ENCODE measurements at places on chromosomes 5 and 9. TPM values are rescaled to one million over a fixed set of nuclear protein-coding genes. Genes with fewer than 3 reads are reported as not detected.

The EXOSC2 gene
- polyA plus RNA-seq: 37.0 TPM

The PKD2L2 gene
- polyA plus RNA-seq: 0.25 TPM

The ATOX1 gene
- polyA plus RNA-seq: 110 TPM

The FGF1 gene
- 16.1 TPM for polyA plus RNA-seq

The NMUR2 gene
- not detected for polyA plus RNA-seq

The TRAF1 gene
- polyA plus RNA-seq: 6.0 TPM

The CTXN3 gene
- not detected for polyA plus RNA-seq

The CREBRF gene
- 23.4 TPM for polyA plus RNA-seq

The RABEPK gene
- polyA plus RNA-seq: 21.4 TPM

The TMC1 gene
- 0.99 TPM for polyA plus RNA-seq

The SPIN1 gene
- 197 TPM for polyA plus RNA-seq

The ZER1 gene
- polyA plus RNA-seq: 42.6 TPM

The LTC4S gene
- polyA plus RNA-seq: 2.1 TPM

DNA sequence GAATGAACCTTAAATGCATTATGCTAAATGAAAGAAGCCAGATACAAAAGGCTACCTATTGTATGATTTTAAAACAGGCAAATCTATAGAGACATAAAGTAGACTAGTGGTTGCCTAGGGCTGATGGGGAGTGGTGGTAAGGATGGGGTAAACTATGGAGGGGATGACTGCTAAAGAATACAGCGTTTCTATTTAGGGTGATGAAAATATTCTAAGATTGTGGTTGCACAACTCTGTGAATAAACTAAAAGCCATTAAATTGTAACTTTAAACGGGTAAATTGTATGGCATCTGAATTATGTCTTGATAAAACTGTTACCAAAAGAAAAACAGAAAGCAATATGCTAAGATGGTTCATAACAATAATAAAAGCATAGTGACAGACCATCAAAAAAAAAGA lies 21.4 kb downstream of the KLHL3 start:
- no peak for DNase-seq

- DNase-seq: no peak
Measured at GRCh38 chr5:74630453-74631066, 10.0 kb downstream of the ENC1 start.

- DNase-seq: no peak
Measured at GRCh38 chr5:157233515-157233914, 32.4 kb upstream of the CYFIP2 start.

DNA sequence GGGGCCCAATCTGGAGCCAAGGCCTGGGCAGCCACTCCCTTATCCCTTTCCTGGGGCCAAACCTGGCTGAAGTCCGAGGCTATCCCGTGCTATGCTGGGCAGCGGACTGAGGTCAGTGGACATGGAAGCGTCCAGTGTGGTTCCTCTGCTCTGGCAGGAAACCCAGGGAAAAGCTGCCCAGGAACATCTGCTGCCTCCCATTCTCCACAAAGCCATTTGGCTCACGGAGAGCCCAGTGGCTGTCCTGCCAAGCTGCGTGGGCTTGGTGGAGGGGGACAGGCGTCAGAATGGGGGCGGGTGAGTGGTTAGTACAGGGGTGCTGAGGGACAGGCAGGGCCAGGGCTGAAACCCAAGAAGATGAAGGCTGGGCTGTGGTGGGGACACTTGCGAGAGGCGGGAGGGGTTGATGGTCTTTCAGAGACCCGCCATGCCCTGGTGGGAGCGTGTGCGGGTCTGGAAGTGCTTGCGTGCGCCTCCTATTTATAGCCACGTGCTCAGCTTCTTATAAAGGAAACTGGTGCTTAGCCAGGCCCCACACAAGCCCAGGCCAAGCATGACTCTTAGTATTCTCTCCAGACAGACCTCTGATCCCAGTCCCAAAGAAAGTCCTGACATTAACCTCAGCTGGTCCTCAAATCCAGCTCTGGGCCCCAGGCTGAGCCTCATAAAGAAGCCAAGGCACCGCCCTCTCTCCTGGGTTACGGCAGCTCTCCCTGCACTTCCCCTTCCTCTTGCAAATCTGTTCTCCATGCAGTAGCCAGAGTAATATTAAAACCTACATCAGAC lies 9.4 kb upstream of the SLC6A7 start:
- DNase-seq: no peak

- DNase-seq: no peak
Measured at GRCh38 chr9:101635473-101635872, 40.7 kb upstream of the PPP3R2 start.

GRCh38 chr5:96509316-96509715 lies 76.3 kb upstream of the PCSK1 start:
- no peak for DNase-seq

DNA sequence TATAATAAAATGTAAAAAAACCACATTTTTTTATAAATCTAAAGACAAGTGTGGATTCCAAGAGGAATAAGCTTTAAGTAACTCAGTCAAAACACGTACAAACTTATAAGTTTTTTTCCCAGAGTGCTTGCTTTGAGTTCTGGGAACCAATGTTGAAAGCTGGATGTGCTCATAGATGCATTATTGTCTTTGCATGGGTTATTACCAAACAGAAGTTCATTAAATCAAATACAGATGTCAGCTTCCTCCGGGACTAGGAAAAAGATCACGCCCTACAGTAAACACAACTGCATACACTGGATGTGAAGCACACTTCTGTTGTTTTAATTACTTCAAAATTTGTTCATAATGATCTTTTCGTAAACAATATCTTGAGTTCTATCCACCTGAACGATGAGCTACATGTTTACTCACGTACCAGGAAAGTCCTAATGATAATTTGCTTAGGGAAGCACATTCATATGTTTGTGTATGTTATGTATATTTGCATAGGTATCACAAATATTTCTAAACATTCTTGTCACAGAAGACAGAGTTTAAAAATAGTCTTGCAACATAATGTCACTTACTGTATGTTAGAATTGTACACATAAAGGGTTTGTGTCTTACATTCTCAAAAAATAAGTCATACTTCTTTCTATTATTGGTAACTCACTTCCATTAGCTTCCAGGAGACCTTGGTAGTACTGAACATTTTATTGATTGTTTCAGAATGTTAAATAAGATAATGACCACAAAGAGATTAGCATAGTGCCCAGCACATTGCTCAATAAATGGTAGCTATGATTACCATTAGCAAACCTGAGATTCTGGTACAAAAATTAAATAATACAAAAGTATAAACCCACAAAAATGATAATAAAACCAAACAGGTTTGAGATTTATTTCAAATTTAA lies 427.4 kb downstream of the CETN3 start:
- no peak for DNase-seq

GRCh38 chr9:71941998-71942567 lies 30.6 kb downstream of the C9orf85 start:
- DNase-seq: no peak

DNA sequence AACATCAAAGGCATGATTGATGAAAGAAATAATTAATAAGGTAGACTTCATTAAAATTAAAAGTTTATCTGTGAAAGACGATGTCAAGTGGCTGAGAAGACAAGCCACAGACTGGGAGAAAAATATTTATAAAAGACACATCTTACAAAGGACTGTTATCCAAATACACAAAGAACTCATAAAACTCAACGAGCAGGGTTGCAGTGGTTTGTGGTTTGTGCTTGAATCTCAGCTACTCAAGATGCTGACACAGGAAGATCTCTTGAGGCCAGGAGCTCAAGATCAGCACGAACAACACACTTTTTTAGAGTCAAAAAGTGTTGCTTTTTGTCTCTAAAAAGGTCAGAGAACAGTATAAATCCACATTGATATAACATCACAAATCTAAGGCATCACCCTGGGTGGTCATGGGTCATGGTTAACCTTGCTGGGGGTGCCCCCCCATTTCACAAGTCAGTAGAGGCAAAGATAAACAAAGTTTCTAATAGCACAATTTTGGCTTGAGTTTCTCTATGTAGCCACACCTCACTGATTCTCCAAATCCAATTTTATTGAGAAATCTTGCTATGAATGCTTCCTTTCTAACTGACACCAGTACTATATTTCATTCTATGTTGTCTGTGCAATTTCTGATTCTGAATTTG lies 342.9 kb upstream of the RPS23 start:
- DNase-seq: no peak

GRCh38 chr9:36264896-36265295 lies 6.6 kb upstream of the GNE start:
- no peak for DNase-seq

DNA sequence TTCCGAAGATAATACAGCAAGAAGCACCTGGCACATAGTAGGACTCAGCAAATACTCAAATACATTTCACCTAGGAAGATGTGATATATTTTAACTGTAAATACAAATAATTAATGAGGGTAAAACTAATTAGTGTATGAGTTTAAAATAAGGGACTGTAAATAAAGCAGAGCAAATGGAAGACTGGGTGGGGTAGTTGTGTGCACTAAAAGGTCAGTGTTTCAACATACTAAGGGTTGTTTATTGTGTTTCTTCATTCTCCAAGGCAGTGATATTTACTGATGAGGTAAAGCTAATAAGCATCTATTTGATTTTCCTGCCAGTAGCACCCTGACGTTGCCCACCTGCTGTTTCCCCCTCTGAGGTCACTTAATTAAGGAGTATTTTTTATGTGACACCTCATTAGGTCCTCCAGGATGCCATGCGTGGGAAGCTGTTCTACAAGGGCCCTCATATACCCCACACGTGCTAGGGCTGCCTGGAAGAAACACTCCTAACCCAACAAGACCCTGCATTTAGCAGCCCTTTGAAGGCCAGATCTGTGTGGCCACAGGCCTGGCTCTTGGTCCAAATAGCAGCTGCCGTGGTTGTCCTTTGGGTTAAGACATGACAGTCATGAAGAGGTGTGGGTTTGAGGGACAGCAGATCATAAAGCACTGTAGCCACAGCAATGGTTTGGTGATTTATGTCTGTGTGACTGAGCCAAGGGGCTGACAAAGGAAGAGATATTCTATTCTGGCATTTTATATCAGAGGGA lies 97.5 kb upstream of the RPS23 start:
- DNase-seq: no peak

GRCh38 chr5:126615286-126615685 lies 14.5 kb downstream of the PHAX start:
- DNase-seq: no peak

GRCh38 chr5:140399979-140400729 lies 1.5 kb upstream of the ANKHD1 start:
- DNase-seq: no peak

- no peak for DNase-seq
Measured at GRCh38 chr5:118405650-118406061, 582.7 kb downstream of the DTWD2 start.

DNA sequence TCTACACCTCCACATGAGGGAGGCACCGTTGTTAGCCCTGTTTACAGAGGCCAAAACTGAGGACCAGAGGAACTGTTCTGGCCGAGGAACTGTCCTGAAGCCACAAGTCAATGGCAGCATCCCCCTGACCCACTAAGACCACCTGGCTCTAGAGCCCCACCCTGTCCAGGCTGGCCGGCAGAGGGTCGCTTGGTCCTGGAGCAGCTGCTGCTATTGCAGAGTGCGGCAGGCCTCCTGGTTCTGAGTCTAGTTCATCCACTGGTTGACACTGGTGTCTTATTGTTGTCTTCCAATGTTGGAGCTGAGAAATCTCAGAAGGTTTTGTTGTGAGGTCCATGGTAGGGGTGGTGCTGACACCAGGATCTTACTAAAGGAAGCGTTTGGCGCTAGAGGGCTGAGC lies 26.6 kb upstream of the ANGPTL2 start:
- DNase-seq: no peak

GRCh38 chr9:100670719-100671118 lies 92.8 kb downstream of the CAVIN4 start:
- no peak for DNase-seq

DNA sequence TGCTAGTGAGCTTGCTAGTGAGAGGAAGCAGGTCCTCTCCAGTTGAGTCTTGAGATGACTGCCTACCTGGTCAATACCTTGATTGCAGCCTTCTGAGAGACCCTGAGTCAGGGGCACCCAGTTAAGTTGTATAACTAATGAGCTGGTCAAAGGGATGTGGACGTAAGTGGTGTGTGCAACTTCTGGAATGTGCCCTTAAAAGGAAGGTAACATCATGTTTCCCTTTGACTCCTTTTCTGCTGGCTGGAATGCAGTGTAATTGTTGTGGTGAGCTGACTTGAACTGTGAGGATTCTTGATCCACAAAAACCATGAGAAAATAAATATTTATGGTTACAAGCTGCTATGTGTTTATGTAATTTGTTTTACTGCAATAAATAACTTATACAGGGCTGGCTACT lies 2.4 kb upstream of the SNX2 start:
- no peak for DNase-seq

DNA sequence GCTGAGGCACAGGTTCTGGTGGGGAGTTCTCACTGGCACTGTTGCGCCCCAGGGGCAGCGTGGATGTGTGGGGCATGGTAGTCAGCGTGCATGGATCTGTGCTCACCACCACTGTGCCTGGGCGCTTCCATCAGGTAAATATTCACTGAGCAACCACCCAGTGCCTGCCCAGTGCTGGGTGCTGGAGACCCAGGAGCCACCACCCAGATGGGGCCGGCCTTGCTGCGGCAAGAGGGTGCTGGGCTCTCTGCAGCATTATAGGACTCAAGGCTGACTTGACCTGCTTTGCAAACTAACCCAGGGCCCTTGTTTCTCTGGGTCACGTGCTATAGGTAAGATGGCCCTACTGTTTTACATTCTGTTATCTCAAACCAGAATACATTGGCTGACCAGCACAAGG lies 60.5 kb downstream of the DAP start:
- no peak for DNase-seq

DNA sequence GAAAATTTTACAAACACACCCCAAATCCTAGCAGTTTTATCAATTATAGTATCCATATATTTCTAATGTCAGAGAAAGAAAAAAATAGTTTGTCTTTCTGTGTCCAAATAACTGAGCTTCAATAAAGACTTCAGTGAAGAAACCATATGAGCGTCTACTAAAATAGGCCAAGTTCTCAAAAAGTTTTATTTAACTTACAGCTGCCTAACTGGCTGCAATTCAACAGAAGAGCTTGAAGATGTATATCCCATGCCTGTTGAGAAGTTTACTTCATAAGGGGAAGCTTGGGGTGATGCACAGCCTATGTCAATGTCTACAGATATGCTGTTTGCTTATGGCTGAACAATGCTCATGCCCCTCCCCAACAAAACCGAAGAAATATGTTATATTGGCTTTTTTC lies 43.7 kb upstream of the ELOVL7 start:
- DNase-seq: no peak

DNA sequence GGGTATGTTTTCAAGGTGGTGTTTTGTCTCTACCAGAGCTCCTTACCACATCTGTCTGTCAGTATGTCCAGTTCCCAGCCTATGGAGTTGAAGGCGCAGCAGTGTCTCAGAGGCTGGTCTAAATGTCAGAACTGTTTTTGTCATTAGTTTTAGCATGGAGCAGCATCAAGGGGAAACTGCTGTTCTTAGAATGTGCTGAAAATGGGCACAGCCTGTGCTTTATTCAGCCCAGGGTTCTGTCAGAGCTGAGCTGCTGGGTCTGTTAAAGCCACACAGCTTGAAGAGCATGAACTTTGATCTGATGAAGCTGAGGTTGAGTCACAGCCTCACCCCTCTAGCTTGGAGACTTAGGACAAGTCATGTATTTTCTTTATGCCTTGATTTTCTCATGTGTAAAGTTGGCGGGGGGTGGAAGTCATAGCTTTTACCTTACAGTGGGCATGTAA lies 71.9 kb downstream of the RALGPS1 start:
- no peak for DNase-seq

- DNase-seq: no peak
Measured at GRCh38 chr5:169351721-169352120, 50.8 kb upstream of the SLIT3 start.

Data from right renal pelvis (tissue), 4 donors.